ENCODE measurements at places on chromosomes 7 and 10.

DNA sequence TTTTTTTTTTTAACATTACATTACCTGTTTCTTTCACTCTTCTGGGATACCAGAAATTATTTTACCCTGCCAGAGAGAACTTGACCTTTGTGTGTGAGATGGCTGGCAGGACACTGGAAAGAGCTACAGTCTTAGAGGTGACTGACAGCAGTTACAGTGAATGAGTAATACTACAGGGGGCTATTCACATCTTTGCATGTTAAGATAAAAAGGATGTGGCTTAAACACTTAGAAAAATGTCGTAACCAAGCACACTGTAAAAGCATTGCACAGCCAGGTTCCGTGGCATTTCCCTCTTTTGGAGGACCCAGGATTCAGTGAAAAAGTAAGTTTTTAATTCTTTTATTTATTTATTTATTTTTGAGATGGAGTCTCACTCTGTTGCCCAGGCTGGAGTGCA lies 18.8 kb upstream of the TBC1D12 start:
- DNase-seq: no peak

GRCh38 chr7:66641526-66641871 lies 12.8 kb downstream of the KCTD7 start:
- DNase-seq: no peak

GRCh38 chr10:31820096-31820495 lies 108.5 kb downstream of the ARHGAP12 start:
- no peak for DNase-seq

GRCh38 chr10:4781955-4782354 lies 44.1 kb upstream of the AKR1E2 start:
- no peak for DNase-seq

DNA sequence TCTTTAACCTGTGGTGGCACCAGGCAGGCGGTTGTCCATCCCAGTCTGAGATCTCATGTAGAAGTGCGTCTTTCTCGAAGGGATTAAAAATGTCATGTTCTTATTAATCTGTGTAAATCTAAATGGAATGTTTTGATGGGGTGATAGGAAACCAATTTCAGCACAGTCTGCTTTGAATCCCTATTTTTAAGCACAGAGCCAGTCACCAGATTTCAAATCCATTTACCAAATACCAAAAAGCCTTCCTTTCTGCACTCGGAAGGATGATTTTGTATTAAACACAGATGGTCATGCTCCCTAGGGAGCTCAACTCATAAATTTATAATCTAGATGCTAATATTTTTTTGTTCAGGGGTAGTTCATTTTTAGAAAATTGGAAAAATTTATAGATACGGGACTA lies 160.6 kb upstream of the AOAH start:
- no peak for DNase-seq

DNA sequence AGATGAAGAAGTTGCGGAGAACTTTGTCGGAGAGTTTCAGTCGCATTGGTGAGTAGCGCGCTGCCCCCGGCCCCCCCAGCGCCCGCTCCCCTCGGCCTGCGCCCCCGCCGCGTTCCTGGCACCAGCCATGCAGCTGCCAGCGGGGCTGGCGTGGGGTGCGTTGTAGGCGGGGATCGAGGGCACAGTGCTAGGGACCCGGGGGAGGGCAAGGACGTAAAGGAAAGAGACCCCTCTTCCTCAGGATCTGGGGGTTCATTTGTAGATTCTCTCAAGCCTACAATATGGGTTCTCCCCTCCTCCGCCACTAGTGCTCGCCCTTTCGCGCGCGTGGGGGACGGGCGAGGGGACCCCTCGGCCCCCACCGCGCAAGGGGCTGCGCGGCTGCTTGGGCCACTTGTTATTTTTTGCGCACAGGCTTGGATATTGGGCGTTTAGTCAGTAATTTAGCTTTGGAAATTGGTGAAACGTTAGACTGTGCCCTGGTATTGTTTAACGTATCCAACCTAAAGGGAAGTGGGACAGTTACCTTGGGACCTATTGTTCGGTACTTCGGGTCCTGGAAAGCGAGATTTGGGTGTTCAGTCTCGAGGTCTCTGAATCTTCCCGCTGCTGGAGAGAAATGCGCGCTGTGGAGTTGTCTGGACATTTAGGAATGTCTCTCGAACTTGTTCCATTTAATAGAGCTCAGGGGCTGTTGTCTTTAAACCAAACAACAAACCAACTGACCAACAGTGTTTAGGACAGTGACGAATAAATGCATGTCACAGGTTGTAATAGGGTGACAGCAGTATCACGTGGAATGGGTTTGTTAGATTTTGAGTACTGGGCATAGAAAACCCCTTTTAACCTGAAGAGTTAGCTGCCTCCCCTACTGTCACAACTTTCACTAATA lies 796 bp downstream of the CDK14 start:
- peak; percentile 70 for DNase-seq

- no peak for DNase-seq
Measured at GRCh38 chr10:33459602-33460001, 125.1 kb upstream of the NRP1 start.

GRCh38 chr10:80855348-80855971 lies 317.8 kb downstream of the SH2D4B start:
- peak; percentile 27 for DNase-seq

- DNase-seq: no peak
Measured at GRCh38 chr7:21059069-21059468, 272.4 kb upstream of the SP8 start.

GRCh38 chr7:14960721-14961120 lies 58.2 kb upstream of the DGKB start:
- no peak for DNase-seq

GRCh38 chr10:132444877-132445351 lies 47.9 kb downstream of the PWWP2B start:
- no peak for DNase-seq

DNA sequence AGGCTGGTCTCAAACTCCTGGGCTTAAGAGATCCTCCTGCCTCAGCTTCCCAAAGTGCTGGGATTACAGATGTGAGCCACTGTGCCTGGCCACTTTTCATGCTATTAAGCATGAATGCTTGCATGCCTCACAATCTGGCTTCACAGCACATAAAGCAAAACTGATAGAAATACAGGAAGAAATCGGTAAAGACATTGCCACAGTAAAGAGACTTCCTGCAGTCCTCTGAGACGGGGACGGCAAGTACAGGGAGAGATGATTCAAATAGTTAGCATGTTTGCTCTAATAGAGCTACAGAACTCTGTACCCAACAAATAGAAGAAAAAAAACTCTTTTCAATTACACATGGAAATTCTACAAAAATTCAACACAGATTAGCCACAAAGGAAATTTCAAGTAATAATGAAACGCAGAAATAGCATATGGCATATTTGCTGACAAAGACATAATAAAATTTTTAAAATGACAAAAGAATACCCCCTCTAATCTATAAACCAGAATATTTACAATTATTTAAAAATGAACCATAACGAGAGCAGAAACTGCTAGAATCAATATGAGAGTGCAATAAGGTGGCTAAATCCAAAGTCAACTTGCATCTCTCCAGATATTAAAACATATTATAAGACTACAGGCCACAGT lies 32.3 kb downstream of the CARD11 start:
- DNase-seq: no peak

DNA sequence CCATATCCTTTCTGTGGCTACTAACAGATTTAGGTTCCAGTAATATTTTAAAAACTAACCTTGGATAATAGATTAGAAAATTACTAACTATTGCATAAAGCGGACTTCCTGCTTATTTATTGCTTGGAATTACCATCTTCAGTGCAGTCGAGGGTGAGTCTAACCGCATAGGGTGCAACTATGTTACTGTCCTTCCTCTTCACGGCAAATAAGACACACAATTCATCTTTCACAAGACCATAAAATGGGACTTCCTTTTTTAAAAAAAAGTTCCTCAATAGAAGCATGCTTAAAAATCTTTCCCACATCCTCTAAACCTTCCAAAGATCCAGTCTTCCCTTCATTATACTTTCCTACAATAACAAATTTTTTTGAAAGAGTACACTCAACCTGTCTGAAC lies 2.1 kb downstream of the SLC25A40 start:
- peak; percentile 58 for DNase-seq

DNA sequence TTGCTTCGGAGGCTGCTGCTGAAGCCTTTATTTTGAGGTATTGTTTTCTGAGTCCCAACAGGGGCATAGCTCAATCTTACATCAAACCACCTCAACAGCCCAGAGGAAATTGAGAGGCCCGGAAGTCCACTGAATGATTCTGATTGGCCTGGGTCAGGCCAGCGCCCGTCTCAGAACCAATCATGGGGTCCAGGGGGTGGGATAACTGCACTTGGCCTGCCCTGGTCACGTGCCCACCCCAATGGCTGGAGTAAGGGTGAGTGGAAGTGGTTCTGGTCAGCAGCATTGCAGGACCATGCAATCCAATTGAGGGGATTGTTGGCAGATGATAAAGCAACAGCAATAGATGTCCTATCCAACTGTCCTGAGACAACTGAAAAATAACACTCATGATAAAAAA lies 190.6 kb downstream of the HERPUD2 start:
- peak; percentile 20 for DNase-seq

GRCh38 chr7:106757846-106758245 lies 96.9 kb upstream of the CCDC71L start:
- DNase-seq: peak; percentile 74

GRCh38 chr7:3005257-3005656 lies 38.4 kb downstream of the CARD11 start:
- DNase-seq: no peak

- no peak for DNase-seq
Measured at GRCh38 chr7:20407585-20408466, 77.1 kb downstream of the ITGB8 start.

DNA sequence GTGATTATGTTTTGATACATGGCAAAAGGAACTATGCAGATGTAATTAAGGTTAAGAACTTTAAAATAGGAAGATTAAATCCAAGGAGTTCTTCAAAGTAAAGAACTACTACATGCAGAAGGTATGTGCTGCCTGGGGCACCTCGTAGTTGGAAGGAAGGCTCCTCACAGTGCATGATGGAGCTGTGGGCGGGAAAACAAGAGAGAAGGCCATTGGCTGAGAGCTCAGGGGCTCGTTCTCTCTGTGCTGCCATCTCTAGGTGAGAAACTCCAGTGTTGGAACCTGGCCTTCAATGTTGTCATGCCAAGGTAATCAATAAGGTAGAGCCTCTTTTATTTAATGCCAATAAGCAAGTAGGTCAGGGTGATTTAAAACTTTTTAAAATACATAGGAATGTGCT lies 391.4 kb upstream of the ETV1 start:
- DNase-seq: peak; percentile 16

GRCh38 chr7:117158941-117159697 lies 163.7 kb downstream of the WNT2 start:
- DNase-seq: no peak

GRCh38 chr7:130319541-130319940 lies 25.1 kb upstream of the CPA5 start:
- DNase-seq: no peak

DNA sequence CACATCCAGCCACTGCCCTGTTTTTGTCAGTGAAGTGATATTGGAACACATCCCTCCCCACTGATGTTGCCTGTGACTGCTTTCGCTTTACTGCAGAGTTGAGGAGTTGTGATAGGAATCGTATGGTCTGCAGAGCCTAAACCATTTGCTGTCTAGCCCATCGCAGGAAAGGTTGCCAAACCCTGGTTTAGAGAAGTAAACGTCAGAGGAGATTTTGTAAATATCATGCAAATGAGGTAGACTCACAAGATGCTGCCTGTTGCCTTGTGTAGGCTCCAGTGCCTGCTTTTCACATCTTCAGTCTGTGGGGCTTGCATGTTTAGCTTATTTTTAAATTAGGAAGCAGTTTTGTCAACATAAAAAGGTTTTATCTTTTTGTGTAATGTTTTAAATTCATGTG lies 107.1 kb downstream of the TRRAP start:
- DNase-seq: peak; percentile 46

DNA sequence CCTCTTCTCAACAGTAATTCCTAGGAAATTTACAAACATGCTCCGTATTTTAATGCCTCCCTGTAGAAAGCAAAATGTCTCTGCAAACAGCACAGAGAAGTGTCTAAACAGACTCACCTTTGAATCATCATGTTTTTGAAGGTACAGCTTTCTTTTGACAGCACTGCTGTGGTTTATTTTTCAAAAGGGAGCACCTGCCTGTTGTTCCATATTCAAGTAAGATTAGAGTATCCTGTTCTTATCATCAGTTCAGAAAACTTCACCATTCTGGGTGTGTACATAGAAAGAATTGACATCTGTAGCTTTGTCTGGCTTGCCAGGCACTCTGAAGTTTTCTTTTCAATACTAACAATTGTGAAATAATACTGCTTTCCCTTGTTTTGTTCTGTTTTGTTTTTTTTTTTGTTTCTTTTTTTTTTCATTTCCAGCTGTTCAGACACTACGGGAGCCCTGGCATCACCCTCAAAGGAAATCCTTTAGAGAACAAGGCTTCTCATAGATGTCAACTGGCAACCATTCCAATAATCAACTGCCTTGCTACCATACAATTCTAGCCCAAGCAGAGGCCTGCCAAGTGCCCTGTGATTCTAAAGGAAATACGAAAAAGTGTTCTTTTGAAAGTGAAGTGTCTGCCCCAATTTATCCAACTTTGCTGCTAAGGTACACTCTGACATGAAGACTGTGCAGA lies 275.9 kb downstream of the PRPF18 start:
- no peak for DNase-seq

DNA sequence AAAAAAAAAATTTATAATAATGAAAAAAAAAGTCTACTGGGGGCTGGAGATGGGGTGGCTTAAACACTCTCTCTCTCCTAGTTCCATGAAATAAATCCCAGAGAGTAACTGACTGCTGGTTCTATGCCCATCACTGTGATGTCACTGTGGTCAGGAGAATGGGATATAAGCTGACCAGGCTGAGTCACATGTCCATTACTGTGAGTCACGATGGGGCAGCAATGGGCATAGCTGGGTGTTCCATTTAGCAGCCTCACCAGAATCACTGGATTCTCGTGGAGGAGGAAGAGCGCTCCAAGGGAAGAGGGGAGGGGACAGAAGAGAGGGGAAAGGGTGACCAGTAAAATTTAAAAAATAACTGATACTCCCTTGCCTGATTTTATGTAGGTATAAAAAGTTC lies 37.1 kb downstream of the MASTL start:
- DNase-seq: no peak

GRCh38 chr7:3561932-3562331 lies 260.9 kb downstream of the SDK1 start:
- DNase-seq: no peak

GRCh38 chr7:17830206-17830605 lies 110.1 kb downstream of the SNX13 start:
- DNase-seq: no peak

- DNase-seq: no peak
Measured at GRCh38 chr10:110208614-110209453, 1.4 kb downstream of the MXI1 start.
